Anterior cingulate cortex (tissue), 58 donors: ENCODE measurements at places on chromosomes 7 and 10.

DNA sequence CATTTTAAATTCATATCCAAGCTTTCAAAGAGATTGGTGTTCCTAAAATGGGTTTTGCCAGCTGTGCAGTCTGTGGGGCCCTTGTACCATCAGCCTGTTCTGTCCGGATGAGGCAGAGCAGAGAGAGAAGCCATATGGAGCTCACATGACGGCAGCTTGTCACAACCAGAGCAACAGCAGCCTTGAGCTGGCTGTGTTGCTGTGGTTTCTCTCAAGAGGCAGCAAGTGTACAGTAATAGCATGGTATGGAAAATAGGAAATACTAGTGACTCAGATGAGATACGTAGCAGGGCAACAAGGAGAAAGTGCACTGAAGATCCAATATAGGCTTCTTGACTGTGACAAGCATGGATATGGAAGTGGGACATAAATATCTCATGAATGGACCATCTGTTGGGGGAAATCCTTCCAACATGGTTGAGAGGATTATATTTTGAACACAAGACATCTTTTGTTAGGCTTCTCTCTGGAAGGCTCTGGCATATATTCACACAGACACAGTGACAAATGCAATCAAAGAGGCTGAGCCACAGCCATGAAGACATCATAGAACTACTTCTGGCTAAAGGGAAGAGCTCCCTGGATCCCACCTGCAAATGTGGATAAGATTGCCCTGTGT, 251.0 kb upstream of the TAC1 start:
- DNase-seq, result no peak

- DNase-seq, result no peak
These were observed 97.6 kb upstream of the ZNF438 start for GRCh38 chr10:31129271-31129670.

DNA sequence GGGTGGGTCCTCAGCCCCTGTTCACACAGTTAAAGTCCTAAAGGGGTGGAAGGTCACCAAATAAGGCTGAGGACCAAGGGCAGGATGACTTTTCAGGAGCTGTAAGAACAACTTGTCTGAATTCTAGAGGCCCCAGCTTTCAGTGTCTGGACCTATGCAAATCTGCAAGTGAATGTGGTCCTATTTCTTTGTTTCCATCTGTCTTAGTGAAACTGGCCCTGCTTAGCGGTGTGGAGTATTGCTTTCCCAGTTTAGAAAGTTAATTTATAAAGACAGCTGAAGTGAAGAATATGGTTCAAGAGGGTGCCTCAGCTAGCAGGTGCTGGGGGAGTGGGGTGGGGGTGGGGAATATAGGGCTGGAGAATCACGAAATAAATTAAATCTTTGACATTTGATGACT, 40.1 kb downstream of the HHEX start:
- no peak for DNase-seq

- DNase-seq, result no peak
These were observed 23.7 kb upstream of the TIAL1 start for GRCh38 chr10:119620241-119621077.
